Ureter (tissue), 1 donor: ENCODE measurements at places on chromosomes 1 and 21. TPM values are rescaled to one million over a fixed set of nuclear protein-coding genes. Genes with fewer than 3 reads are reported as not detected.

GRCh38 chr1:229238231-229238630 lies 32.7 kb upstream of the RAB4A start:
- DNase-seq = no peak

- no peak for DNase-seq
These were observed 49.8 kb downstream of the GIPC2 start for GRCh38 chr1:78095593-78095992.

DNA sequence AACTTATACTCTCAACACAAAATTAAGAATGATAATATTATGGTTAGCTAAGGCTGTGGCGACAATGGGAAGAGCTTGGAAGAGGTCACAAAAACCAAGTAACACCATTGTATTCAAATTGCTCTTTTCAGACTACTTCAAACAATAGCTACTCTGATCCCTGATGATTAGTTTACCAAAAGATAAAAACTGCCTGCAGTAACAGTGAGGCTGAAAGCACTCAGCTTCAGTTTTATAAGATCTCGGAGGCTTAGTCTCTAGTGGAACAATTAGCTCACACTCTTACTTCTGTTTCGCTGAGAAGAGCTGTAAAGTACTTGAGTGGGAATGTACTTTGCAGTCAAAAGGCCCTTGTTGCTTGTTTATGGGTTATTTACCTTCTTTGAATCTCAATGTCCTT lies 278.5 kb downstream of the LRRC7 start:
- DNase-seq = no peak

DNA sequence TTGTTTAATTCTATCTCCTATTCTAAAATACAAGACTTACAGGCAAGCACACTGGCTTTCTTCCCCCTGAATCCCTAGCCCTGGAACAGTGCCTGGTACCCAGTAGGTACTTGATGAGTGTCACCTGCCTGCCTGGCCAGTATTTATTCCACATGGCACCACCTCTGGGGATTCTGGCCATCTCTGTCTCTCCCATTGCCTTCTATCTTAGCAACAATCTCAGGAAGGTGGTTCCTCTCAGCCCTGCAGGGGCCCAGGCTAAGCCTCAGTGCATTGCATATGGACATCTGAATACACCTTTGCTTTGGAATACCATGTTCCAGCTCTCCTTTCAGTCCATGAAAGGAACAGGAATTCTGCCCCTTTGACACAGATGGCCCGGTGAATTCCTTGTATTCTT lies 81.0 kb downstream of the HIVEP3 start:
- no peak for DNase-seq

Gene KIF17
- 2.2 TPM for total RNA-seq

Gene MATN1
- not detected for total RNA-seq

- DNase-seq = no peak
These were observed 354.9 kb downstream of the DPYD start for GRCh38 chr1:97565886-97566285.

Gene PRCC
- total RNA-seq = 70.9 TPM

Gene ACBD3
- total RNA-seq = 43.9 TPM

Gene TCHHL1
- total RNA-seq = not detected

Gene CYP4Z1
- total RNA-seq = 3.5 TPM

DNA sequence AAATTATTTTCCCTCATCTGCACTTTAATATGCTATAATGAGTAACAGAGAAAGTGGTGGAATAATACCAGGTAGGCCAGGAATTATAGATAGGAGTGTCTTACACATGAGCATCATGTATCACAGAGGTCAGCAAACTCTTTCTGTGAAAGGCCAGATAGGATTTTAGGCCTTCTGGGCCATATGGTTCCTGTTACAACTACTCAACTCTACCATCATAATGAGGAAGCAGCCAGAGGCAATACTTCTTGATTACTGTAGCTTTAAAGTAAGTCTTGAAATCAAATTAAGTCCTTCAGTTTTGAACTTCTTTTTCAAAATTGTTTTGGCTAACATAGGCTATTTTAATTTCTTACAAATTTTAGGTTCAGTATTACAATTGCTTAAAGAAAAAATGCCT lies 32.1 kb upstream of the IGSF3 start:
- no peak for DNase-seq

- DNase-seq = no peak
These were observed 116.8 kb upstream of the SMYD2 start for GRCh38 chr1:214164173-214164572.

Gene FABP3
- total RNA-seq = 15.9 TPM

GRCh38 chr1:85683292-85684025 lies 24.8 kb downstream of the ZNHIT6 start:
- DNase-seq = no peak

- no peak for DNase-seq
These were observed 1.3 kb downstream of the JAM2 start for GRCh38 chr21:25640202-25640942.

Gene PKP1
- total RNA-seq = 58.1 TPM

Gene DMBX1
- not detected for total RNA-seq

Gene FAM72D
- total RNA-seq = 0.49 TPM

Gene LGR6
- 9.2 TPM for total RNA-seq

- DNase-seq = no peak
These were observed 129.6 kb upstream of the ATP1A1 start for GRCh38 chr1:116243333-116244054.

DNA sequence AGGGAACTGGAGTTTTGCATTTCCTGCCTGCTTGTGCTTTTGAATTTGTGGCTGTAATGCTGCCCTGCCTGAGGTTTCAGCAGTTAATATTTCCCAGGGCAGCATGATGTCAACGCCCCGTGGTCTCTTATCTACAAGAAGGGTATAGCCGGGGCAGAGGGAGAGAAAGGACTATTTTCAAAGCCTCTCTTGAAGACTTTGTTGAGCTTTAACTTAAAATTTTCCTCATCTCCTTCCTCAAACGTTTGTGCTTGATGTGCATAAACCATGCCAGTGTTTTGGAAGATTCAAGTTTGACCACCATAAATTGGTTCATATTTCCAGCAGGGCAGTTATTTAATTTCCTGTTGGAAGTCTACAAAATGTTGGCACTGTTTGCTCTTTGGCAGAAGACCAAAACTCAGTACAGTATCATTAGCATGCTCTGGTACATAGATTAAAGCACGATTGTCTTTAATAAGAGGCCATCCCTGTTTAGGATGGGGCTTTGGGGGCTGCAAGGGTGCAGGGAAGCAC lies 43.4 kb downstream of the ROR1 start:
- DNase-seq = no peak

DNA sequence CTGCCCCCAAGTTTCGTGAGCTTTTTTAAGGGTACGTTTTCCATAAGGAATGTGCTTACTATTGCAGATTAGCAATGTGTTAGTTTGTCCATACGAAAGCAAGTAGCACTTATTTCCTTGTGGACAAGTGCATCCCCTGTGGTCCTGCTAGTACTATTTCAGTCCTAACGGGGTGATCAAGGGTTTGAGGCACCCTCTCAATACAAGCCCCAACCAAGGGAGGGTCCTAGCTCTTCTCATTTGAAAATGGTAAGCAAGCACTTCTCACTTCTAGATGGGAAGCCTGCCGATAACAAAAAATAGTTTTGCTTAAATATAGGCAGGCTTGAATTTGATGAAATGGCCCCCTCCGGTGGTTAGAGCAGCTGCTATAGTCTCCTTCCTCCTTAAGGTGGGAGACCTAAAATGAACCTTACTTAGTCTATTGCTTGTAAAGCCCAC lies 64.0 kb upstream of the HMCN1 start:
- DNase-seq = no peak

GRCh38 chr1:68140536-68140935 lies 90.1 kb upstream of the DIRAS3 start:
- DNase-seq = no peak

Gene FAM20B
- total RNA-seq = 56.5 TPM

DNA sequence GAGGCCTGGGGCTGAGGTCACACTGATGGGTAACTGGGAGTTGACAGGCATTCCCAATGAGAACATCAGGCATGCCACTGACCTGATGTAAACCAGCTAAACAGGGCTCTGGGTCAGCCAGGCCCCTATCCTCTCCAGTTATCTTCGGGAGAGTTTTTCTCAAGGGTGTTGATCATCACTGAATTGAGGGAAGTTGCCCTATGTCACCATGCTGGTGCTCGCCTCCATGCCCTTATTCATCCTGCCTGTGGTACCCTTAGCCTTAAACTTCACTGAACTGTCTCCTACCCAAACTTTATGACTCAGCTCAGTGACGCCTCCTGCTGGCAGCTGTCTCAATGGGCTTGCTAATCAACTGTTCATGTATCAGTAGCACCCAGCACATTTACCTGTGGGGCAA lies 80.7 kb upstream of the TNR start:
- no peak for DNase-seq

DNA sequence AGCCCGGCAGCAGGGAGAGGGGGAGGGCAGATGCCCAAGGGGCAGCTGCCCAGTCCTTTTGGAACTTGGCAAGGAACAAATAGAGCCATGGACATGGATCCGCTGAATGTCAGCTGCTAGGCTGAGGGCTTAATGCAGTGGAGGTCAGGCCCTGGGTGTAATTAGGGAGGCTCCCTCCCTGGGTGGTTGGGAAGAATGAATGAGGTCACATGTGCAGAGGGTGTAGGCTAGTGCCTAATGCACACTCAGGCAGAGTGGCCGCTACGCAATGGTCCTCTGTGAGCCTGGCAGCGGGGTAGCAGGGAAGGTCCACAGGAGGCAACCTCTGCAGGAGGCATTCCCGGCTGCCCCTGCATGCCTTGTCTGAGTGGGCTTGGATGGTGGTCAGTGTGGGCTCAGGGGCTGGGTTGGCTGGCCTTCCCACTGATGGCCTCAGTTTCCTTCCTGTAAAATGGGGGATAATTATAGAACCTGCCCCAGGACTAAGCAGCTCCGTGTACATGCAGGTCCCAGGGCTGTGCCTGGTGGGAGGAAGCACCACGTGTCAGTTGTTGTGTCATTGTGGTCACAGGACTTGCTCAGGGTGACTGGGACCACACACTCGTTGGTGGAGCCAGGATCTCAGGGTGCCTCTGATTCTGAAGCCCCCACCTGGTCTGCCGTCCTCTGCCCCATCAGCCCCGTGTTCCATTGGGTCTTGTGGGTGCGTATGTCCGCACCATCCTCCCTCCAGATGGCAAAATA lies 81.6 kb upstream of the ACTL8 start:
- DNase-seq = no peak

Gene SLC37A1
- 48.0 TPM for total RNA-seq

DNA sequence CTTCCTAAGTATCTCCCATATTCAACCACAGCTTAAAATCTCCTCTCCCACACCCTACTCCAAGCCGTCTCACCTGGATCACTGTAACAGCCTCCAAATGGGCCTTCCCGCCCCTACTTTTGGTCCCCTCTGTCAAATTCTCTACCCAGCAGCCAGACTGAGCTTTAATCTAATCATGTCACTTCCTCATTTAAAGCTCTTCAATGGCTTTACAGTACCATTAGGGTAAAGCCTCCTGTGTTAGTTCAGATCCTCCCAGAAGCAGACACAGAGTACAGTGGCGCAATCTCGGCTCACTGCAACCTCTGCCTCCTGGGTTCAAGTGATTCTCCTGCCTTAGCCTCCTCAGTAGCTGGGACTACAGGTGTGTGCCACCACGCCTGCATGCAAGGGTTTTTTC lies 46.8 kb upstream of the PSEN2 start:
- no peak for DNase-seq

- no peak for DNase-seq
These were observed 138.2 kb downstream of the NFIA start for GRCh38 chr1:61220536-61220935.

GRCh38 chr1:3136532-3136931 lies 67.5 kb downstream of the PRDM16 start:
- no peak for DNase-seq

Gene FTCD
- 0.91 TPM for total RNA-seq

DNA sequence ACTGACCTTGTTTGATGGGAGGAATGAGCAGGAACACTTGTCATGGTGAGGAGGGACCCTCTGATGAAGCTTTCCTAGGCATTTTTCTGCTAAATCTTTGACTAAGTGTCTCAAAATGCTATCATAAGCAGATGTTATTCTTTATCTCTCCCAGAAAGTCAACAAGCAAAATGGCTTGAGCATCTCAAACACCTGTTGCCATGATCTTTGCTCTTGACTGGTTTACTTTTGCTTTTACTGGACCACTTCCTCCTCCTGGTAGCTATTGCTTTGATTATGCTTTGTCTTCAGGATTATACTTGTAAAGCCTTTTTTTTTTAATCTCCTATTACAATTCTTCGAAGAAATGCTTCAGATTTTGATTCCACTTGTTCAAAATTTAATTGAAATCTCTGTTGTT lies 157.4 kb downstream of the GPR52 start:
- no peak for DNase-seq

- no peak for DNase-seq
These were observed 17.3 kb downstream of the KCTD3 start for GRCh38 chr1:215584389-215584788.

- DNase-seq = no peak
These were observed 367.1 kb upstream of the ESRRG start for GRCh38 chr1:217090060-217090911.

Gene ARHGAP30
- 12.1 TPM for total RNA-seq

DNA sequence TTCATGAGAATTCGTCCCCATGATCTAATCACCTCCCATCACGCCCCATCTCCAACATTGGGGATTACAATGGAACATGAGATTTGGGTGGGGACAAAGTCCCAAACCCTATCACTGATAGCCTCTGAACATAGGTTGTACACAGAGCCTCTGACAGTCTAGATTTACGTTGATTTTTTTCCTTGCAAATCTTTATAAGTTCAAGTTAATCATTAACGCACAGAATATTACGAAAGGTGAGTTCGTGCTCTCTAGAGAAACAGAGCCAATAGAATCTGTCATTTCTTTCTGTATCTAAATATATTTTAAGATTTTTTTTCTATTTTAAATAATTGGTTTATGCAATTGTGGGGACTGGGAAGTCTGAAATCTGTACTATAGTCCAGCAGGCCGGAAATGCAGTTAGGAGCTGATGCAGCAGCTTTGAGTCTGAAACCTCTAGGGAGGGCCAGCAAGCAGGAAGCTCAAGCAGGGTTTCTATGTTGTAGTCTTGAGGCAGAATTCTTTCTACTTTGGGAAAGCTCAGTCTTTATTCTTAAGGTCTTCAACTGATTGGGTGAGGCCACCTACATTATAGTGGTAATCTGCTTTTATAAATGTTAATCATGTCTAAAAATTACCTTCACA lies 61.0 kb downstream of the SELENOF start:
- no peak for DNase-seq

Gene SVBP
- total RNA-seq = 18.8 TPM

- no peak for DNase-seq
These were observed 14.0 kb downstream of the LBR start for GRCh38 chr1:225413708-225414375.

Gene OR2L2
- 0.29 TPM for total RNA-seq

- DNase-seq = no peak
These were observed 410.6 kb downstream of the NTNG1 start for GRCh38 chr1:107551456-107551855.
